ENCODE measurements at places on chromosomes 3 and 15.

- no peak for DNase-seq
These were observed 309.7 kb upstream of the RBMS3 start for GRCh38 chr3:28971156-28971555.

- no peak for DNase-seq
These were observed 38.7 kb downstream of the FGD5 start for GRCh38 chr3:14857506-14857905.

DNA sequence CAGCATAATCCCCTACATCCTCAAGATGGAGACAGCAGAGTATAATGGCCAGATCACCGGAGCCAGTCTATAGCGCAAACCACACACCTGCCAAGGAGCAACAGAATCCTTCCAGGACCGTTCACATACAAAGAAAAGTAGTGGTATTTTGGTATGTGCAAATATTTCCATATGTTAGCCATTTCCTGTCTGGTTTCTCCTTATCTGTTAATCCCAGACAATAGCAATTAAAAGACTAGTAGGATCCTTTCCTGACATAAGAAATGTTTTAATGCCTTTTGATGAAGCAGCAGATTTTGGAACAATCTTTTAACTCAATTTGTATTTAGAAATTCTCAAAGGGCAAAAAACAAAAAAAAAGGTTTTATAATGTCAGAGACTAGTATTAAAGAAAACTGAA is 22.2 kb downstream of the MRPS25 start:
- no peak for DNase-seq

DNA sequence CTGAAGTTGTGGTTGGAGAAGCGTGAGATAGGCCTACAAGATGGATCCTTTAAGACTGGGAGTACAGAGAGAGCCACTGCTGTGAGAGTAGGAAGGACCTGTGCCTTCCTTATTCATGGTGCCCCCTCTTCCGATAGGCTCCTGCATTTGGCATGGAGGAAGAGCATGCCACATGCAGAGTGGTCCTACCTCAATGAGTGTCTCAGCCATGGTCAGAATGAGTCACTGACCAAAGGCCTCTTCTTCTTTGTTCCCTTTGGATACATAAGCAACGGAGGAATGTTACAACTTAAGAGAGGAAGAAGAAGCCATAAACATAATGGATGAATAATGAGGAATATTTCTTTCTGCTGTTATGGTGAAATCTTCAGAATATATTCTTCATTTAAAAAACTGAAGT is 681.2 kb upstream of the GRM7 start:
- no peak for DNase-seq

Data from SIG-M5 (cell line).